Kidney (tissue), 22 donors: ENCODE measurements at places on chromosomes 5 and 9.

DNA sequence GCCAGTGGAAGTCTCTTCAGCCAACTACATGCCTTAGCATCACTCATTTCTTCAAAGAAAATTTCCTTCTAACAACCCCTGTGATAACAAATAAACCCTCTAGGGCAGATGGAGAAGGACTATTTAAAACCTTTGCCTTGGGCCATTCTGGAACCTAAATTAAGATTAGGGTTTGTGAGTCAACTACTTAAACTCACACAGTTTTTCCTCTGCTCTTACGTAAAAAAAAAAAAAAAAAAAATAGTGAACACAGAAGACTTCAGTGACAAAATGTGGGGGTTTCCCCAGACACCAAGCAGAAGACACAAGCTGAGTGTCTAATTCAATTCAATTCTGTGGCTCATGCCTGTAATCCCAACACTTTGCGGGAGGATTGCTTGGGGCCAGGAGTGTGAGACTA, 65.8 kb upstream of the ERCC6L2 start:
- DNase-seq = no peak

GRCh38 chr5:172775326-172776234, 4.6 kb upstream of the DUSP1 start:
- DNase-seq = no peak

DNA sequence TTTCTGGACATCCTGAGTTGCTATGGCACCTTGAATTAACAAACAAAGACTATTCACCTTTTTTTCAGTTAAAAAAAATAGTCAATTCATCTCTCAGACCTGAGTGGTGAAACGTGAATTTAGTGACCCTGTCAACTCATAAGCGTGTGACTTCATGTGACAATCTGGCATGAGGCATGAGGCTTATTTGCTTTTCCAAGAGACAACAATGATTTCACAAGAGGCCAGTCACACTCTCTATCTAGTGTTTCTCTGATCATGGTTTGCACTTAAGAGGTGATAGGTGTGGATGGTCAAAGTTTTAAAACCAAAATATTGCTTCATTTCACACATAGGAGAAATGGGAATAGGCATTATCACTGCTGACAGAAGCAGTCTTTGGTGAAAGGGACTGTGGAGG, 559.6 kb upstream of the ACO1 start:
- DNase-seq = no peak

GRCh38 chr5:157961176-157961575, 102.2 kb upstream of the CLINT1 start:
- DNase-seq = no peak

DNA sequence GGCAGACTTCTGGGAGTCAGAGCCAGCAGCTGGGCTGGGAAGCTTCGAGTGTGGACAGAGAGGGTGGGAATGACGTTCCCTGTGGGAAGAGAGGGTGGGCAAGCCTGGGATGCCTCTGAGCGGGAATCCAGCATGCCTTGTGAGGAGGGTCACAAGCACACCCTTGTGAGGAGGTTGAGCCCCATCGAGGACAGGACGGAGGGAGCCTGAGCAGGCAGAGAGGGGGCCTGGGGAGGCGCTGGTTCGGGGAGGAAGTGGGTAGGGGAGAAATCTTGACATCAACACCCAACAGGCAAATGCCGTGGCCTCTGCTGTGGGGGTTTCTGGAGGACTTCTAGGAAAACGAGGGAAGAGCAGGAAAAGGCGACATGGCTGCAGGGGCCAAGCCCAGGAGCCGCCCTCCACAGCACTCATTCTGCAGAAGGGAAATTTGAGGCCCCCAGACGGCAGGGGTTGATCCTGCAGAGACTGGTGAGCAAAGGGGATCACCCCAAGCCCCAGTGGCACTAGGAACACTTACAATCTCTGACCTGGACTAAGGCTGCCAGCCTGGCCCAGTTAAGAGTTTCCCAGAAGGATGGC, 1.1 kb upstream of the IL13 start:
- no peak for DNase-seq

DNA sequence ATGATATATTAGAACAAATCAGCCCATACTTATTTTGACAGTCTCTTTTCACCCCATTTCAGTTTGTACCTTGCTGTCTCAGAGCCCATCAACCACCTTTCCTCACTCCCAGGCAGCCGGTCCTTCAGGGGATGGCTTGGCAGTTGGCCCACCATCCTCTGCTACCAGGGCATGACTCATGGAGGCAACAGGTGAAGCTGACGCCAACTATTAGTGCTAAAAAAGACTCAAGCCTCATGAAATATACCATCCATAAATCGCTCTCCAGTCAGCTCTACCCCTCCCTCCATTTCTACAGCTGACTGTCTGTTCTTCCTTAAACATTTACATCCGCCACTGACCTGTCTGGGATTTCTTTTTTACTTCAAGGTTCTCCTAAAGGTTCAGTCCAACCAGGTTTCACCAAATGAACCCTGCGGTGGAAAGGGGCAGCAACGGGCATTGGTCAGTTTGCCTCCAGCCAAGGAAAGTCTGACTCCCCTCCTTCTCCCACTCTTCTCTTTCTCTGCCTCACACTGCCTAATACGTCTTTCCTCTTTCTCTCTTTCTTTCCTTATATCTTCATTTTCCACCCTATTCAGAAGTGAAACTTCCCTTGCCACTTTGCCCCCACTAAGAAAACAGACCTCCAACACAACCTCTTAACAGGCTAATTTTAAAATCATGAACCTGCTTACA, 439.1 kb downstream of the RAB3C start:
- peak; percentile 78 for DNase-seq

GRCh38 chr5:72353046-72353445, 32.9 kb downstream of the PTCD2 start:
- DNase-seq = no peak

GRCh38 chr5:81783401-81783800, 32.5 kb upstream of the SSBP2 start:
- no peak for DNase-seq

DNA sequence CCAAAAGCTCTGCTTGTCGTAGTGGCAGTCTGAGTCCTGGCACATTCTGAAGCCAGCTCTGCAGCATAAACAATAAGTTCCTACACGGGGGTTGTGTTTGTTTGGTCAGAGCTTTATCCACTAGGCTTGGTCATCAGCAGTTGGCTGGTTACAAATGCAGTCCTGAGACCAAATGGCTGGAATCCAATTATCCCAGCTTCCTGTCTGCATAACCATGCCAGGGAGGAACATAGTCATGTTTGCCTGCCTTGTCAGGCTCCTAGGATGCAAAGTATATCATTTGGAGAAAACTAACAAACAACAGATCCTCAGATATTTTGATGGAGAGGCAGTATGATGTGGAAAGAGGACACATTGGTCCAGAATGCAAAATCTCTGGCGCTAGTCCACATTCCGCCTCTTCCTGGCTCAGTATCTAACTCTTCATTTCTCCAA, 85.8 kb downstream of the FBXO38 start:
- no peak for DNase-seq

GRCh38 chr5:112143690-112144089, 275.4 kb downstream of the EPB41L4A start:
- no peak for DNase-seq

- no peak for DNase-seq
These were observed 497.0 kb upstream of the DAP start for GRCh38 chr5:11258001-11258400.

GRCh38 chr9:77751341-77752091, 103.4 kb upstream of the GNA14 start:
- peak; percentile 35 for DNase-seq

GRCh38 chr5:1152771-1153282, 41.0 kb upstream of the SLC12A7 start:
- no peak for DNase-seq

- DNase-seq = no peak
These were observed 615.7 kb downstream of the GABRG2 start for GRCh38 chr5:162683284-162683683.

- DNase-seq = no peak
These were observed 1.4 kb downstream of the DAB2 start for GRCh38 chr5:39423331-39423751.

DNA sequence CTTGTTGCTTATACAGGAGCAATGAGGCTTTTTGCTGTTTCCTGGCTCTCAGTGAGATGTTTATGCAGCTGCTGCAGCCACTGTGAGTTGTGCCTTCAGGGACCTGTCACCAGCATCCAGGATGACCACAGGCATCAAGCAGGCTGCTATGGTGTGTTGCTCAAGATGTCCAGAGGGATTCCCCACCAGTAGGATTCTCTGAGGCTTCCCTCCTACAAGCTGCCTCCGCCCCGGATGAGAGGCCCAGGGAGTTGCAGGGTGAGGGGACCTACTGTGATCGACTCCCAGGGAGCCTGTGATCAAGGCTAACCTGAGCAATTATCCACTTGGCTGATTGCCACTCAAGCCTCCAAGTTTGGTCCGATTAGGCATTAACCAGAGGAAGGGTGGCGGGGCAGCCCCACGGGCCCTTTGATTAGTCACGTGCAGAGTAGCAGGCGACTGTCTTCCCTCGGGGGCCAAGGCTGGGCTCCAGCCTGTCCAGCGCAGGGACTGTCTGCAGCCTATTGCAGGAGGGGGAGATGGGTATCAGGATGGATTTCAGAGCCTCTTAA, 1.8 kb upstream of the FAT2 start:
- peak; percentile 84 for DNase-seq

GRCh38 chr5:87185838-87186237, 81.8 kb upstream of the RASA1 start:
- DNase-seq = no peak

DNA sequence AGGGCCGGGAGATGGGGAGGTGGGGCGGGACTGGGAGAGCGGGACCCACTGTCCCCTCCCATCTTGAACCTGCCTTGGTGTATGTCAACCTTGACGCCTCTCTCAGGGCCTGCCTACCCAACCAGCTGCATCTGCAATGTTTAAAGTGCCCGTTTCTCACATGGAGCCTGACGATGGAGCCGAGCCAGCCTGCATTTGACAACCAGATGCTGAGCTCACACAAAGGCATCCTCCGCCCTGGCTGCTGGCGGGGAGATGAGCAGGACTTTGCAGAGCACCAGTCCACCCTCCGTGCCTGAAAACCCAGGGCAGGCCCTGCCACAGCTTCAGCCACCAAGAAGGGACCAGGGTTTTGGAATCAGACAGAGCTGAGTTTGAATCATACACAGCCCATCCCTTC, 141.1 kb upstream of the SMIM23 start:
- no peak for DNase-seq

DNA sequence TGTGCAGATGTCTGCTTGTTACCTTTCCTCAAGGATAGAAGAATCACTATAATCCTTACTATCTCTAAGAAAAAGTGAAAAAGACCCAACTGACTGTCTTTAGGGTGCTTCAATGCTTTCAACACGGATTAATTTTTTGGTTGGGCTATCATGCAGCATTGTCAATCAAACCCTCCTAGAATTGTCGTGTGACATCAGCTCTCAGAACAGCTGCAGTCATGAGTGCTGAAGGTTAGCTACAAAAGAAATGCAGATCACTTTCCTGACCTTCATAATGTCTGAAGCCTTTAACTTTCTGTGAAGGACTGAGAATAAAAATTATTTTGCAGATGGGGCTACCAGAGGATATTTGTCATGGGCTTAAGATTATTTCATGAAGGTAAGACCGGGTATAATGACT, 107.9 kb upstream of the EFNA5 start:
- DNase-seq = no peak

- DNase-seq = peak; percentile 30
These were observed 147.5 kb upstream of the FGF10 start for GRCh38 chr5:44536650-44537260.

DNA sequence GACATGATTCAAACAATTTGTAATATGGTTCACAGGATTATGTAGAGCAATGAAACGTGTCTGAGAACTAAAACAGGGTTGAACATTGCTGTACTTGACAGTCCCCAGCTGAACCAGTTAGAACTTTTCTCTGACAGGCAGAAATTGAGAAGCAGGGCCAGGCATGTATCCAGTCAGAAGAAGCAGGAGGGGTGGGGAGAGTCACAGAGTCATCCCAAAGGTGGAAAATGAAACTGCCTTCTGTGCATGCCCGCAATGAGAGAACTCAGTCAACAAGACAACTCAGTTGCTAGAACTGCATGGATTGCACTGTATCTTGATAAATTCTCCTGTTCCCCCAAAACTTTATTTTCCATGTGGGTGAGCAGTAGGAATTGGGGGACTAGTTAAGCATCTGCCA, 72.9 kb upstream of the PRLR start:
- DNase-seq = no peak

GRCh38 chr5:95256991-95257390, 27.9 kb downstream of the MCTP1 start:
- no peak for DNase-seq

DNA sequence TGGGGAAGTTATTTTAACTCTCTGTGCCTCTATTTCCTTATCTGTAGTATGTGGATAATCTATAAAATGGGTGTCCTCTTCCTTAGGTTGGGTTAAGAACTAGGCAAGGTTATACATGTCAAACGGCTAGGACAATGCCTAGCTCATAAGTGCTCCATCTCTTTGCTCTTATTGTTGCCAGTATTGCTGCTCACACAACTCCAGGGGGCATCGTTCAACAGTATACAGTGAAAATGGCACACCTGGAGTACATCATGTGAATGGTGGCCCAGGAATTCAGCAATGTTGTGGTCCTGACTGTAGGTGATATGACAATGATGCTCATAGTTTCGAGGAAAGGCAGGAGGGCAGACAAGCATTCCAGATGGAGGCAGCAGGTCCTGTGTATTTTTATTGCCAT, 30.1 kb downstream of the SLIT3 start:
- no peak for DNase-seq

GRCh38 chr9:11194246-11194645, 581.4 kb upstream of the PTPRD start:
- DNase-seq = no peak

DNA sequence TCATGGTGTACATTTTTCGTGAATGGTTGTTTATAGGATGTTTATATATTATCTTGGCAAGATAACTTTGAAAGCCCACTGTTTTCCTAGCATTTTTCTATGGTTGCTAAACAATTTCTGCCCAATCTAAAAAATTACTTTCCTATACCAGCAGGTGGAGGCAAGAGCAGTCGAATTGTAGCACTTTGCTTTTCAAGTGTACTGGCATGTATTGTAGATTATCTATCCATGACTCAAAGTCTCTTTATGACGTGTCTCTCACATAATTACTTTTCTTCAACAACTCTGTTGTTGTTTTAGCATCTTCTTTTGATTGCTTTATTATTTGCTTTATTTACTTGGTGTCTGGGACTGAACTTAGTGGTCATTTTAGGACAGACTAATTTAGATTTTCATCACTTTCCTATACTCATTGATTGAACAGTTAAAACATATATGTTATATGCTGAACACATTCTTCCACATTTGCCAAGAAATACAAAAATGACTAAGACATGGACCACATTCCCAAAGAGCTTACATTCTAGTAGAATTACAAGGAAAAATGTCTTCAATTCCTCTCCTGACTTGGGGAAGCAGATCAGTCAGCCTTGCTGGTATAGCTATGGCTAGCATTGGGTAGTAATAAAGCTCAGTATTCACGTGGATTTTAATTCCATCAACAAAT, 20.7 kb downstream of the NLN start:
- DNase-seq = no peak

DNA sequence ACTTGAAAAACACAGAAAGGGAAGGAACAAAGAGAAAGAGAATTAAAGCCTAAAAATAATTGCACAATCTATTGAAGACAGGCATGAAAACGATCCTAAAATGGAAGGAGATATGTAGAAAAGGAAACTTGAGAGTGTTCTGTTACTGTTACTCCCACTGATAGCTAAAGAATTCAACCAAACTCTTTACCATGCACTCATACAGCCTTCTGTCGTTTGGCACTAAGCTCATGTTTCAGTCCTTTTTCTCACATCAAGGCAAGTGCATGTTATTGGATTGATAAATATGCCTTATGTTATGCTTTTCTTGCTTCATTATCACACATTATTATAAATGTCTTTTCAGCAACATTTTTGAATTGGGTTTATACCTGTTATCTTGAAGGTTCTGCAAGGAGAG, 696.5 kb downstream of the EFNA5 start:
- DNase-seq = no peak

GRCh38 chr5:434443-435146, 8.4 kb upstream of the EXOC3 start:
- peak; percentile 75 for DNase-seq
